Prostate gland (tissue), 2 donors: ENCODE measurements at places on chromosomes 5 and 9. TPM values are rescaled to one million over a fixed set of nuclear protein-coding genes. Genes with fewer than 3 reads are reported as not detected.

Gene SLC36A3
- not detected for total RNA-seq

Gene OSTF1
- 35.8 TPM for total RNA-seq

Gene ASS1
- total RNA-seq, result 59.4 TPM

DNA sequence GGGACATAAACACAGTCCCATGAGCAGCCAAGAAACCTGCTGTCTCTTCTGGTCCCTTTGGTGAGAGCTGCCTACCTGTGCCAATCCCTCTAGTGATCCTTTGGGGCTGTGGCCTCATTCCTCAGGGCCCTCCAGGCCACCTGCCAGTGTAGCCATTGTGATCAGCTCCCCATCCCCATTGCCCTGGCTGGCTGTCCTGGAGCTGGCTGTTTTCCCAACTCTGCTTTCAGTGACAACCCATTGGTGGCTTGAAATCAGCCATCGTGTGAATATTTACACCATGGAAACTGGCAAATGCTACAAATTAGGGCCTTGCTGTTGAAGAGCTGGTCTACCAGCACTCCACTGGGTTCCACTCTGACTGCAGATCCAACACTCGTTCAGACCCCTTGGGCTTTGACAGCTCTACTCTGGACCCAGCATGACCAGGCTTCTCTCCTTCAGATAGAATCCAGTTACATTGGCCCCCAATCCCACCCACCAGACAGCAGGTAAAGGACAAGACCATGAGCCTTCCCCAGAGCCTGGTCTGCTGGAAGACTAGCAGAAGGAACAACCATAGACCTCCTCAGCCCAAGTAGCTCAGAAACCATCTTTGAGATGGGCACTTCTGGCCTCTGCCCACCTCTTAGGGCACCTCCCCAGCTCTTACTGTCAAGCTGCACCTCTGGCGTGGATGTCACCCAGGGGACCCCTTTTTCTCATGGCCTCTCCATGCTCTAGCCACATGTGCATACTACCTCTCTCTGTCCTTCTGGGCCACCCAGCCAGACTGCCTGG is 69.2 kb upstream of the NEK6 start:
- no peak overlapping the region for H3K4me3 ChIP-seq
- no peak overlapping the region for H3K27ac ChIP-seq
- DNase-seq, result no peak
- no peaks in the 10 kb centered on the region for H3K36me3 ChIP-seq
- no peaks in the 10 kb centered on the region for H3K27me3 ChIP-seq
- H3K4me1 ChIP-seq, result no peaks in the 10 kb centered on the region

DNA sequence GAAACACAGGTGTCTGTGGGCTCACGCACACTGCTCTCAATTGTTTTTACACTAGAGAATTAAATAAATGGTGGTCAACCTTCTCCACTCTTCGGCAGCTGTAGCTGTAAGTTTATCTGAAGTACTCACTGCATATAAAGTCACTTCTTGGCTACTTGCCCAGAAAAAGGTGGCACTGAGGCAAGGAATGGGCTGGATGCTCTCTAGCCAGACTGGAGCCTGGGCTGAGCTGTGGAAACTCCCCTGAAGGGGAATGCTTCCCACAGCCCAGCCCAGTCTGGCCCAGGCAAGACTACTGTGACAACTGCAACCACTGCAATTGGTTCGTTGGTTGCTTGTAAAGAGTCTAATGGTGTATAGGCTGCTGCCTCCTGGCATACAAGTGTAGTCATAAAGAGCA is 4.5 kb downstream of the LEAP2 start:
- no peaks in the 10 kb centered on the region for H3K36me3 ChIP-seq
- no peaks in the 10 kb centered on the region for H3K4me1 ChIP-seq
- H3K4me3 ChIP-seq, result no peak overlapping the region
- H3K27ac ChIP-seq, result no peak overlapping the region
- DNase-seq, result peak; percentile 64
- no peaks in the 10 kb centered on the region for H3K27me3 ChIP-seq

DNA sequence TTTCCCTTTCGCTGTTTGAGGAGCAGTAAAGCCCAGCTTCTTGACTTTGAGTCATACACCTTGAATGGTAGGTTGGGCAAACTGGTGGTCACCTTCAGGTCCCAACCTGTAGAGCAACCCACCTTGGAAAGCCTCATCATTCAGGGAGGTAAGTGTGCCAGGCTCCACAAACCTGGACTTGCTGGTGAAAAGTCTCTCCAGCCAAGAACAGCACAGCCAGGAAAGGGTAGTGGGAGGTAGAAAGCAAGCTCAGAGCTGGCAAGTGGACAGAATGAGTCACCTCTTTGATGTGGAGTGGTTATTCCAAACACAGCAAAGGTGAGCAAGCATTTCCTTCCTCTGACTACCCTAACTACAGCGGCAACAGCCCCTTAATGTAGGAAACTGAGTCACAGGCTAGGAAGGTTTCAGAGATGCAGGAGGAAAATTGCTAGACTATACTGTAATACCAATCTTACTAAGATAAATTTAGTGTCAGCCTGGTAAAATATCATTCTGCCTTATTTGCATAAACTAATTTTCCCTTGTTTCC is 117.5 kb upstream of the MTAP start:
- no peaks in the 10 kb centered on the region for H3K27me3 ChIP-seq
- no peak overlapping the region for H3K27ac ChIP-seq
- H3K4me1 ChIP-seq, result no peaks in the 10 kb centered on the region

DNA sequence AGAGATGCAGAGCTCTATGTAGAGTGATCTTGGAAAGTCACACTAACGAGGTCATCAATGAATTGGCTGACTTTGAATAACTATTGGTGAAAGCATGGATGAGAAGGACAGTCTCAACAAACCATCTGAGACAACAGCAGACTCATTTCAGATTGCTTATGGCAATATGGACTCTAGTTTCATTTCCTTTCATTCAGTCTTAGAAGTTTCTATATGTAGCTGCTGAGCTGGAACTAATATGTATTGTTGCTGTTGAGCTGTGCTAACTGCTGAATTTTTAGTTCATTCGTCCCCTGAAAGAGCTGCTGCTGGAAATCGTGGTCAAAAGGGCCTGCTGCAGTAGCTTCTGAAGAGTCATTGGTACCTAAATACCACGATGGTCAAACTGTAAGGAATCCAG is 31.3 kb downstream of the TNFSF15 start:
- no peaks in the 10 kb centered on the region for H3K27me3 ChIP-seq
- H3K27ac ChIP-seq, result no peak overlapping the region
- no peak overlapping the region for H3K4me3 ChIP-seq
- DNase-seq, result no peak
- H3K36me3 ChIP-seq, result no peaks in the 10 kb centered on the region

- H3K36me3 ChIP-seq, result no peaks in the 10 kb centered on the region
- H3K4me1 ChIP-seq, result no peaks in the 10 kb centered on the region
- H3K27ac ChIP-seq, result no peak overlapping the region
- DNase-seq, result no peak
These were observed 1031.2 kb downstream of the EFNA5 start for GRCh38 chr5:106639488-106639887.

DNA sequence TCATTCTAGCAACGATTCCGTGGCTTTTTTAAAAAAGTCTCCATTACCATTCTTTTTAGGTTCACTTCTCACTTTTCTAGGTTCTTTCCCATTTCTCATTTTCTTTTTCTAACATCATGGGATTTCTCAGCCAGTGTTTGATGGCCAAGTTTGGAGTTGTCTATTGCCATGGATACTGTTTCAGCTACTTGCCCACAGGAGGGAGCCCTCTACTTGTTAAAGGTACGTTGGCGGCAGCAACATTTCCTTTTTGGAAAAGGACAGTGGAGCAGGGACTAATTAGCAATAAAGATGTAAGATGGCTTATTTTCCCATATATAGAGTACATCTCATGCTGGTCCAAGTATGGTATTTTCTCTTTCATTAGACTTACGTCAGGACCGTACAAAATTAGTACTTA is 2257.5 kb upstream of the C9orf72 start:
- DNase-seq, result no peak
- H3K36me3 ChIP-seq, result no peaks in the 10 kb centered on the region
- no peaks in the 10 kb centered on the region for H3K4me1 ChIP-seq
- H3K27ac ChIP-seq, result no peak overlapping the region
- no peaks in the 10 kb centered on the region for H3K27me3 ChIP-seq

GRCh38 chr5:157870837-157871834 is 12.2 kb upstream of the CLINT1 start:
- no peak for DNase-seq
- no peaks in the 10 kb centered on the region for H3K36me3 ChIP-seq
- no peaks in the 10 kb centered on the region for H3K4me1 ChIP-seq

DNA sequence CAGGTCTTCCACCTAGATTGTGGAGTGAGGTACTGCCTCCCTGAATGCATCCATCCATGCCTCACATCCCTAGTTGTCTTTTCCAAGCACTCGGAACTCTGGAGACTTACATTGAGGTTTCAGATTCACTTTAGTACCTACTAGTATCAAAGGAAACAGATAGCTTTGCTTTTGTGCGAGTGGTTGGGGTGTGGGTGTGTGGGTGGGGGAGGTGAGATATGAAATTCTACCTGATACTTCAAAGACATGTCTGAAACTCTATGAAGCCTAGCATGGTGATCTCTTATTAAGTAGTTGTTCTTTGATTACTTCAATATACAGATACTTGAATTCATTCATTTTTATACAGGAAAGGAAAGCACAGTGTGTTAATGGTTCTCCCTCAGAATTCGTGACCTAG is 64.4 kb downstream of the MCCC2 start:
- H3K4me3 ChIP-seq, result no peak overlapping the region
- no peak overlapping the region for H3K27ac ChIP-seq
- no peaks in the 10 kb centered on the region for H3K27me3 ChIP-seq
- H3K36me3 ChIP-seq, result no peaks in the 10 kb centered on the region
- DNase-seq, result no peak

- H3K27me3 ChIP-seq, result no peaks in the 10 kb centered on the region
- no peaks in the 10 kb centered on the region for H3K36me3 ChIP-seq
- H3K27ac ChIP-seq, result no peak overlapping the region
- no peaks in the 10 kb centered on the region for H3K4me1 ChIP-seq
- no peak for DNase-seq
These were observed 967 bp downstream of the ANKRD31 start for GRCh38 chr5:75235711-75236110.

DNA sequence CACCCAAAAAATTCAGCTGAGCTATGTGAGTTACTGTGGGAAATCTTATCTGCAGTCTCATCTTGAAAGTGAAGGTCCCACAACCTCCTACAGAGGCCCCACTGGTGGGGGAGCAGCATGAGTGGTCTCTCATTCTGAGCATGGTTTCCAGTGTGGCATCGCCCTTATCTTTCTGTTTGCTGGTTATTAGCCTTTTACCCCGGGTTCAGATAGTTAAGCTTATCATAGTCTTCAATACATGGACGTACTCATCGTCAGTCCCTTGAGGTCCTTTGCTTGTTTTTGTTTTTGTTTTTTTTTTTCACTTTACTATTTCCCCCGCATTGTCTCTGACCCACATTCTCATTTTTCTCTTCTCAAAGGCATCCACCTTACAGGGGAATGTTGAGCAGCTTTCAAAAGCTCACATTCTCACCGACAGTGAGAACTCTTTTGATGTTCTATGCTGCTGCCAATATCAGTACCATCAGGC is 7.7 kb upstream of the HAVCR2 start:
- no peaks in the 10 kb centered on the region for H3K36me3 ChIP-seq
- H3K4me3 ChIP-seq, result no peak overlapping the region
- no peaks in the 10 kb centered on the region for H3K27me3 ChIP-seq
- no peaks in the 10 kb centered on the region for H3K4me1 ChIP-seq

DNA sequence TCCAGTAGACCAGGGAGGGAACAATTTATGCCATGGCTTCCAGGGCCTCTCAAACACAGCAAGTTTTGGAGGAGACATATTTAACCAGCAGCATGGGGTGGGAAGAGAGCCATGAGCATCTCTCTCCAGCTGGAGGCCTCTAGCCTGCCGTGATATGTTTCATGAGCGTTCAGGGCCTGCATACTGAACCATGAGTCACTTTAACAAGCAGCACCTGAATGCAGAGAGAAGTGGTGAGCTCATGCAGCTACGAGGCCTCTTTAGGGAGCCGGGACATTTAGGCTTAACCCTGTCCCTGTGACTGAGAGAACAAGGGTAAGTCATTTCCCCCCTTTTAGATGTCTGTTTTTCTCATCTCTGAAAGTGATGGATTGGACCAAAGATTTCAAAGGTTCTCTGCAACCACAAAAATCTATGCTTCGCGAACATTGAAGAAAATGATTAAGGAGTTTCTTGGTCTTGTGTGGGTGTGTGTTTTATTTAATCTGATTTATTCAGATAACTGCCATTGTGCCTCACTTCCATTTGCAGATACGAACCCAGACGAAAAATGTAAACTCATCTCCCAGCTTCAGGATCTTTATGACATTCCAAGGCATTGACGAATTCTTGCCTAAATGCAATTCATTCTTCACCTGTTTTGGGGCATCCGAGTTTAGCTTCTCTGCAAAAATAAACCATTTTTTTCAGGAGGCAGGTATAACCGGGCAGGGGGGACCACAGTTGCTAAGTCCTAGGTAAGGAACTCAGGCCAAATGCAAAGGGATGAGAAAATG is 157.0 kb downstream of the GABBR2 start:
- no peaks in the 10 kb centered on the region for H3K4me1 ChIP-seq
- no peak overlapping the region for H3K4me3 ChIP-seq
- no peak overlapping the region for H3K27ac ChIP-seq
- DNase-seq, result no peak
- H3K27me3 ChIP-seq, result no peaks in the 10 kb centered on the region

- no peaks in the 10 kb centered on the region for H3K27me3 ChIP-seq
- no peak overlapping the region for H3K4me3 ChIP-seq
- no peaks in the 10 kb centered on the region for H3K36me3 ChIP-seq
- no peak overlapping the region for H3K27ac ChIP-seq
These were observed 935.8 kb upstream of the EDIL3 start for GRCh38 chr5:85320495-85320894.

GRCh38 chr9:73269430-73270101 is 117.9 kb downstream of the ANXA1 start:
- no peak overlapping the region for H3K27ac ChIP-seq
- no peaks in the 10 kb centered on the region for H3K27me3 ChIP-seq
- DNase-seq, result no peak
- H3K4me3 ChIP-seq, result no peak overlapping the region

DNA sequence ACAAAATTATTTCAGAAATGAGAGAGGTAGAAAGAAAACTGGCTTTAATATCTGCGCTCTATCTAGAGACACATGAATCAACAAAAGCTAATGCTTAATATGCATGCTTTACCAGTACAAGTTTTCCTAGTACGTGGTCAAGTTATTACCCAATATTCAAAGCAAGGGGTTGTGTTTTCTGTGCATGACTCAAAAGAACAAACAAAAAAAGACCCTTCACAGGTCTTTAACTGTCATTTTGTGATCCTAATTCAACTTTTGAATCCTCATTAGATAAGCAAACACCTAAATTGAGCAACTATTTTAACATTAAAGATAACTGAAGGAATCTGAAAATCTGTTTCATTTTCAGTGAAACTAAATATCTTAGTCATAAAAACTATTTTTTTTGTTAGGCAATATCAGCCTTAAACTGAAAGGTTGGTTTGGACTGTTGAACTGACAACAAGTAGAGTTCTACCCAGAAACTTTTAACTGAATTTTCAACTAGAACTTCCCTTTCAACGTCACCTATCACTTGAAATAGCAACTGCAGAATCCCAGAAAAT is 12.5 kb downstream of the ST8SIA4 start:
- H3K27me3 ChIP-seq, result no peaks in the 10 kb centered on the region
- no peaks in the 10 kb centered on the region for H3K4me1 ChIP-seq
- no peak overlapping the region for H3K4me3 ChIP-seq

- H3K4me3 ChIP-seq, result no peak overlapping the region
- H3K36me3 ChIP-seq, result no peaks in the 10 kb centered on the region
- no peak for DNase-seq
- no peaks in the 10 kb centered on the region for H3K4me1 ChIP-seq
These were observed 67.8 kb upstream of the HSPB3 start for GRCh38 chr5:54387659-54388232.

- peaks cover 3% of the 10 kb centered on the region for H3K27me3 ChIP-seq
- H3K4me3 ChIP-seq, result no peak overlapping the region
- no peaks in the 10 kb centered on the region for H3K4me1 ChIP-seq
- no peaks in the 10 kb centered on the region for H3K36me3 ChIP-seq
These were observed 54.7 kb upstream of the SIMC1 start for GRCh38 chr5:176183321-176184074.
